ENCODE measurements at places on chromosomes 1 and 21. TPM values are rescaled to one million over a fixed set of nuclear protein-coding genes. Genes with fewer than 3 reads are reported as not detected.

DNA sequence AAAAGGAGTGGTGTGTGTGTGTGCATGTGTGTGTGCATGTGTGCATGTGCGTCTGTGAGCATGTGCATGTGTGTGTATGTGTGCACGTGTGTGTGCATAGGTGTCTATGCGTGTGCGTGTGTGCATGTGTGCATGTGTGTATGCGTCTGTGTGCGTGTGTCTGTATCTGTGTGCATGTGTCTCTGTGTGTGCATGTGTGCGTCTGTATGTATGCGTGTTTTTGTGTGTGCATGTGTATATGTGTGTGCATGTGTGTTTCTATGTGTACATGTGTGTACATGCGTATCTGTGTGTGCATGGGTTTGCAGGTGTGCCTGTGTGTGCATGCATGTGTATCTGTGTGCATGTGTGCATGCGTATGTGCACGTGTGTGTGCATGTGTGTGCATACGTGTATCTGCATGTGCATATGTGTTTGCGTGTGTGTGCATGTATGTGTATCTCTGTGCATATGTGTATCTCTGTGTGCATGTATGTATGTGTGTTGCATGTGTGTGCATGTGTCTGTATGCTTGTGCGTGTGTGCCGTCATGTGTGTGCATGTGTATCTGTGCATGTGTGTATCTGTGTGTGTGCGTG, 77.9 kb downstream of the TCP10L start:
- H3K36me3 ChIP-seq = no peaks in the 10 kb centered on the region
- H3K4me1 ChIP-seq = no peaks in the 10 kb centered on the region
- H3K27me3 ChIP-seq = no peaks in the 10 kb centered on the region
- H3K27ac ChIP-seq = no peak overlapping the region
- no peak overlapping the region for H3K4me3 ChIP-seq
- DNase-seq = no peak

DNA sequence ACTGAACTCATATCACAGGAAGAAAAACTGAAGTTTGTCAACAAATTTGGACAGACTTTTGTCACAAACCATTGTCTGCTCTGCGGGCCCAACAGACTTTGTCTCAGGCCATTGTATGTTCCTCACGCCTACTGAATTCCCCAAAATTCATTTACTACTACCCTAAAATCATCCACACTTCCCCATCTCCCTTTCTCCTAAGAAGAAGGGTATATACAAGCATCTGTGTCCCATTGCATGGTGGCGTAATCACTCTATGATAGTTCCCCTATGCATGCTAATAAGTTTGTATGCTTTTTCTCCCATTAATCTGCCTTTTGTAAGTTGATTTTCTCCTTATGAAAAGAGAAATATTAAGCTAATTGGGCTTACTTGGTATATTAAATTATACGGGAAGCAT, 54.9 kb upstream of the ATF3 start:
- peaks cover 13% of the 10 kb centered on the region for H3K4me1 ChIP-seq
- DNase-seq = no peak
- H3K36me3 ChIP-seq = no peaks in the 10 kb centered on the region
- H3K4me3 ChIP-seq = no peak overlapping the region
- H3K27me3 ChIP-seq = no peaks in the 10 kb centered on the region

Gene SLFNL1
- total RNA-seq = 1.5 TPM

Gene FCAMR
- not detected for total RNA-seq

DNA sequence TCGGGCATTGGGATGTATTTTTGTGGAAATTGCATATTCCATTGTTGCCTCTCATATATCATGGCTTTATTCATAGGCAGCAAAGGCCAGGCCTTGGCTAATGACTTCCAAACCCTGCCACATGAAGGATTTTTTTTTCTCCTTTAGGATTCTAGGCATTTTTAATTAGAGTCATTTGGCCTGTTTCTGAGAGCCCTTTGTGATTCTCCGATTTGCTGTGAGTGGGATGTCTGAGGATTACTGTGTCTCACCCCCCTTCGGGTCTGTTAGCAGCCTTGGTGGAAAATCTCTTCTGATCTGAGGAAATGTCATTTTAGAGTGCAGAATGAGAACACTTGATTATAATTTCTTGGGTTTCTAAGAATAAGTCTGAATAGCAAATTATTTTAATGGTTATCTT, 253.5 kb downstream of the NTNG1 start:
- H3K27me3 ChIP-seq = no peaks in the 10 kb centered on the region
- no peak overlapping the region for H3K27ac ChIP-seq
- no peak overlapping the region for H3K4me3 ChIP-seq
- peaks cover 9% of the 10 kb centered on the region for H3K4me1 ChIP-seq
- no peak for DNase-seq

DNA sequence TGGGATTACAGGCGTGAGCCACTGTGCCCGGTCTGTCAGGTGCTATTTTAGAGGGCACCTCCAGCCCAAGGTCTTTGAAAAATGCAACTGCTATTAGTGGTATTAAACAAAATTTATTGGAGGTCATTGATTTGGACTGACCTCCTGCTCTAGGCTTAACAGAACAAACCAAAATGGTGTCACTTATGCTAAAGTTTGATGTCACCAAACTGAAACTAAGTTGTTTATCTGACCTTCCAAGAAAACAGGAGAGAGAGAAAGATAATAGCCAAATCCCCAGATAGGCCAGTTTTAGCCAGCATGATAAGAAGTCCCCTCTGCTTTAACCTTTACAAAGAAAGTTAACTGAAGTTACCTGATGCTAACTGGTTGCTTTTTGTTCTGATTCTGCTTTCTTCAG, 8.1 kb upstream of the INAVA start:
- no peaks in the 10 kb centered on the region for H3K27me3 ChIP-seq
- DNase-seq = no peak
- H3K4me3 ChIP-seq = no peak overlapping the region
- H3K4me1 ChIP-seq = no peaks in the 10 kb centered on the region
- H3K36me3 ChIP-seq = no peaks in the 10 kb centered on the region
- H3K27ac ChIP-seq = no peak overlapping the region

Gene HLX
- not detected for total RNA-seq

DNA sequence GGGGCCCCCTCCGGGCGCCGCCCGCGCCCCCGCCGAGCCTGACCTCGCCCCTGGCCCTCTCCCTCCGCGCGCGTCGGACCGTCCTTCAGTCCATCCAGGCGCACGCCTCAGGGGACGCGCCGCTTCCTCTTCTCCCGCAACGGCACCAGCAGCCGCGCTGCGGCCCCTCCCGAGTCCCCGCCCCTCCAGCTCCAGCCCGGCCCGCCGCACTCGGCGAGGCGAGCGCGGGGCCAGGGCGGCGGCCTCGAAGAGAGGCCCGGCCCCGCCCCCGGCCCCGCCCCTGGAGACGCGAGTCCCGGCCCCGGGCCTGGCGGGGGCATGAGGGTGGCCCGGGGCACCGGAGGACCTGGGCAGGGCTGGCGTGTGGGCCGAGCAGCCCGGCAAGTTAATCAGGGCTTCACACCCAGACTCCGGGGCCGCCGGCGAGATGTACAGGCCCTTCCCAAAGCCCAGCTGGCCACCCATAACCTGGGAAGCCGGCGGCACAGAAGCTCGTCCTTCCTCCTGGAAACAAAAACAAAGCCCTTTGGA, at the start of gene IGSF3:
TSS of gene IGSF3 (minus strand) at position 159 of the 531 bp plus-strand sequence. CDS start 1,407 bp downstream, outside the sequence.
- H3K27ac ChIP-seq = no peak within 1 kb of the TSS
- no peaks in the 10 kb centered on the region for H3K27me3 ChIP-seq
- no peaks in the 10 kb centered on the region for H3K4me1 ChIP-seq
- no peaks in the 10 kb centered on the region for H3K36me3 ChIP-seq
- DNase-seq = no peak

Gene SPAG17
- total RNA-seq = not detected

DNA sequence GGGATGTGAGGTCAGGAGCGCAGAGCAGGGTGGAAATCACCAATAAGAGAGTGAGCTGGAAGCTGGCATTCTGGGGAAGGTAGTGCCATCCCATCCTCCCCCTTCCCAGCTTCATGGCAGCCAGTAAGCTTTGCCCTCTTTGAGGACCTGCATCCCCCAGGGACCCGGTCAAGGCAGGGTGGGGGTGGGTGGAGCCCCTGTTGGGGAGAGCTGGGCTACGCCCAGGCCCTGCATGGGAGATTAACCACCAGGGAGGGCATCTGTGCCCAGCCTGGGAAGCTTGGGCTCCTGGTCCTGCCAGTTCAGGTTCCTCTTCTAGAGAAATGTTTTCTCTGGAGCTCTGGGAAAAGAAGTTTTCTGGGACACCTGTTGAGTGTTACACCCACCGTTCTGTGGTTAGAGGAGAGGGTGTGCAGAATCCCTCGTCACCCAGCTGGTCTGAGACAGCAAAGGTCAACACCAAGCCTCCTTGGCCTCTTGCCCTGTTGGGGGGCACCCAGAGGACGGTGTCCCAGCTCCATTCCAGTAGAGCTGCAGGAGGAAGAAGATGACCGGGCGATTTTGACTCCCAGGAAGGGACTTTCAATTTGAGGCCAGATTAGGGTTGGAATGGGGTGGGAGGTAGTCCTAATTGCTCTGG, 30.1 kb upstream of the TENT5C start:
- no peak overlapping the region for H3K27ac ChIP-seq
- no peak for DNase-seq
- H3K4me3 ChIP-seq = no peak overlapping the region

Gene KAZN
- total RNA-seq = 0.11 TPM

DNA sequence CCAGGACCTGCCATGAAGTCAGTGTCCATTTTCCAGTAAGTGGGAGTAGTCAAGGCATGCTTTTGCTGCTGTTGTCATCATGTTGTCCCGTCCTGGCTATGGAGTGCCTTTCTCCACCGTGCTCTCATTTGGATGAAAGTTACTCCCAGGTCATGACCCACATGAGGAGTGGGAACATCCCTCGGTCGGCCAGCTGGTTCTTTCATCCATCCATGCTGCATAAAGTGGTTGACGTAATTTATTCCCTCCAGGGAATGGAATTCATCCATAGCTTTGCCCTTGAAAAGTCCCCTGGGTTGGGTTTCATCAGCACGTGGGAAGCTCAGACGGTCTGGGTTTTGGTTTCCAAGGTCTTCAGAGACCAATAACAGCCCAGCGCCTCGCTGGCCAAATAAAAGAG, 11.6 kb downstream of the PLA2G2A start:
- no peak overlapping the region for H3K27ac ChIP-seq
- no peak overlapping the region for H3K4me3 ChIP-seq
- no peak for DNase-seq
- no peaks in the 10 kb centered on the region for H3K36me3 ChIP-seq

- H3K27me3 ChIP-seq = no peaks in the 10 kb centered on the region
- H3K27ac ChIP-seq = no peak overlapping the region
- H3K36me3 ChIP-seq = no peaks in the 10 kb centered on the region
- no peak for DNase-seq
- H3K4me1 ChIP-seq = peaks cover 26% of the 10 kb centered on the region
Observed at GRCh38 chr21:29235714-29236197, 63.0 kb upstream of the BACH1 start.

Measured in Karpas-422 (cell line).